ENCODE measurements at places on chromosomes 6 and 20.

DNA sequence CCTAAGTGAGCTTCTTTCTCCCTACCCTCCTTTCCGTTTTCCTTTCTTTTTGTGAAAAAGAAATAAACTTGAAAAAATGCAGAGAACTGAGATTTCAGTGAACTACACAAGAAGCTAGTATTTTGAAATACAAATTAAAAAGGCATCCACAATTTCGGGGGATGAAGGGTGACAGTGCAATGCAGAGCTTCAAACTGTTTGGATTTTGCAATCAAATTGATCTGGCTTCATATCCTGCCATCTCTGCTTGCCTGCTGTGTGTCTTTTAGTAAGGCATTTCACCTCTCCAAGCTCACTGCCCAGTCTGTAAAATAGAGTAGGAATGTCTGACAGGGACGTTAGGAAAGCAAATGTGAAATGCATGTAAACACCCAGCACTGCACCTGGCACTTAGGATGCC, 258.0 kb downstream of the HACE1 start:
- no peak for DNase-seq

DNA sequence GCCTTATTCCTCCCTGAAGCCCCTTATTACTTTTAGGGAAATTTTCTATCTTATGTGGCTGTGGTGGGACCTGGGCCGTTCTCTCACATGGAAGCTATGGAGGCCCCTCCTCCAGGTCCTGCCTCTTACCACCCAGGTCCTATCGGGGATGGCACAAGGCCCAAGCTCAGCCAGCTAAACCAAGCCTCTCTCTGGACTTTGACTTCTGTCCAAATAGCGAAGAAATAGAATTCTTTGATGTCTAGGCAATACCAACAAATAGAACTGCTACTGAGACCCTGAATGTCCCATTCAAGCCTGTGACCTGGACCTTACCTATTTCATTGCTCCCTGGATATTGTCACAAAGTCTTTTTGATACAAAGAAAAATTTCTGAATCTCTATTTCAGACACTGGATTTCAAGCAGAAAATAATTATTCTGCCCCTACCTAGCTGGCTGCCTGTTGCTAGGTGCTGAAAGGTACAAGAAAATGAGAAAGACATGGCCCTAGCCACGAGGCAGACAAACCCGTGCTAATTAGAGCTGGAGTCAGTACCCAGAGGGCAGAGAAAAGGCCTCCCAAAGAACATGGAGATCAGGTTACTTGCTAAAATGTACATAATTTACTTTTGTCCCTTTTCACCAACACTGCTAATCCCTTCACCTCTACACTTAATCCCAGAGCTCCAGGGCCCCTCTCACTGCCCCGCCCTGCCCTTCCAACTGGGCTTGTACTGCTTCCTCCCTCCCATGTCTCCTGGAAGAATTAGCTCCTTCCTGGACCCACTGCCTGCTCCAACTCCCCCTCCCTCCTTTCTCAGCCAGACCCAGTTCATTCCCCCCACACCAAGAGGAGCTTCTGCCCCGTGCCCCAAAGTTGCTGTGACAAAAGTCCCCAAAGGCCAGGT, 15.5 kb upstream of the NNAT start:
- DNase-seq, result no peak

GRCh38 chr6:147677647-147678046, 169.2 kb downstream of the SAMD5 start:
- no peak for DNase-seq

GRCh38 chr20:15059438-15059837, 722.0 kb upstream of the FLRT3 start:
- DNase-seq, result no peak

DNA sequence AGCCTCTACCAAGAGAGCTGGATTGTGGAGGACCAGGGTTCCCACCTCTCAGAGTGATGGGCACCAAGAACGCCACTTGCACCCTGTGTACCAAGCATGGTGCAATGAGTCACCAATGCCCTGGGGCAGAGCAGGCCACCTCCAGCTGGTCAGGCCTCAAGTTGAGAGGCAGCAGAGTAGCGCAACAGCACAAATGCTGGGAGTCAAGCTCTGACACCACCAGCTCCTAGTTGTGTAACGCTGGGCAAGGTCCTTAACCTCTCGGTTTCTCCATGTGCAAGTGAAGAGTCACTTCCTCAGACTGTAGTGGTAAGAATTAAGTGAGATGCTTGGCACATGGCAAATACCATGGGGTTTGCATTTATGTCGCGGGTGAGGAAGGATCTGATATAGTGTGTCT, 25.6 kb downstream of the GFOD1 start:
- no peak for DNase-seq

DNA sequence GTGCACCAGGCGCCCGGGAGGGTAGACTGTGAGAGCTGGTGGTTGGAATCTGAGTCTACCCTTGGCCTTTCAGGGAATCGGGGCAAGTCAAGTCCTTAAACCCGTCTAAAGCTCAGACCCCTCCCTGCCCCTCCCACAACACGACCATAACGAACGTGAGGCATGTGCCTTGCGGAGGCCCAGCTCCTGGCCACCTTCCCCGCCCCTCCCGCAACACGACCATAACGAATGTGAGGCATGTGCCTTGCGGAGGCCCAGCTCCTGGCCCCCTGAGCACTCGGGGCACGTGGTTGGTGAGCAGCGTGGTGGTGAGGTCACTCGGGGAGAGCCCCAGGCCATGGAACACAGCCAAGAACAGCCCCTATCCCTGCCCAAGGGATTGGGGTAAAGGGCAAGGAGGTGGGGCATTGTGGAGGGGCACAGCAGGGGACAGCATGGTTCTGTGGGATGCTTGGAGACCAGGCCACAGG, 132.2 kb downstream of the TAF4 start:
- DNase-seq, result no peak

DNA sequence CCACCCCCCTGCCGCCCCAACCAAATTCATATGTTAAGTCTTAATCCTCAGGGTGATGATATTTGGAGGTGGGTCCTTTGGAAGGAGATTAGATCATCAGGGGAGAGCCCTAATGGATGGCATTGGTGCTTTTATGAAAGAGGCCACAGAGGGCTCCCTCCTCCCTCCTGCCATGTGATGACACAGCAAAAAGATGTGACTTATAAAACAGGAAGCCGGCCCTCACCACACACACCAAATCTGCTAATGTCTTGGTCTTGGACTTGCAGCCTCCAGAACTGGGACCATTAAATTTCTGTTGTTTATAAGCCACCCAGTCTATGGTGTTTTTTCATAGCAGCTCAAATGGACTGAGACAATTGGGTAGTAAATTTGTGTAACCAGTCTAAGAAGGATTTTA, 176.3 kb downstream of the ADGRG6 start:
- DNase-seq, result no peak

- DNase-seq, result no peak
These were observed 33.5 kb upstream of the LRFN2 start for GRCh38 chr6:40620574-40621240.

GRCh38 chr20:51500936-51501335, 41.6 kb downstream of the NFATC2 start:
- DNase-seq, result no peak

GRCh38 chr20:10445758-10446157, 10.7 kb downstream of the SLX4IP start:
- no peak for DNase-seq

DNA sequence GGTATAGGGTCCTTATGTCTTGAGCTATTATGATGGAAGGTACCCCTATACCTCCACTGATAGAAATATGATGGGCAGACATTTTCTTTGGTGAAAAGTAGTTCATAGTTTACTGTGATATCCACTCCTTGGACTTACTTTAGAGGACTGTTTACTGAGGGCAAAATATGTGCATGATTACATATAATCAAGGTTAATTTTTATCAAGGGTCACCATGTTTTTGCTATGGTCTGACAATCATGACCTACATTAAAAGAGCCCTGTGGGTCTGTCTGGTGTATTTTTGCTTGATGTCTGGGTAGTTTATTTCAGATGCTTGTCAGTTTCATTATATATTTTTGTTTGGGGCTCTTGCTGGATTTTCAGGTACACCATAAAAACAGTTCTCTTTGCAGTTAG, 40.1 kb downstream of the CDKAL1 start:
- DNase-seq, result no peak

DNA sequence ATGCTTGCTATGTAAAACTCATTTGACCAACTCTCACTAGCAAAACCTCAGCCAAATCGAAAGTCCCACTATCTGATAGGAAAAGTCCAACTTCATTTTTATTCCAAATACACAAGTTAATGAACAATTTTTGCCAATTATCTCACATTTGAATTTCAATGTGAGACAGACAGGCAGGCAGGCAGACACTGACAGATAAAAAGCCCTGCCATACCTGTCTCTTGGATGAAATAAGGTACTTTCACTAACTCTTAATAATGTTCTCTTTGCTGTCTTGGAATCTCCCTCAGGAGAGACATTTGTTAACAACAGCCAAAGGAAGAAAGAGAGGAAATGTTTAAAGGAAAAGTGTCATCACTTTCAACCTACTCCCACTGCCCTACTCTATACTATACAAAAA, 82.0 kb downstream of the RNGTT start:
- DNase-seq, result no peak

- DNase-seq, result no peak
These were observed 142.9 kb downstream of the HIVEP2 start for GRCh38 chr6:142802124-142802523.

GRCh38 chr20:22908944-22909343, 126.2 kb upstream of the SSTR4 start:
- no peak for DNase-seq

GRCh38 chr6:148700741-148701311, 46.0 kb upstream of the UST start:
- DNase-seq, result no peak

- no peak for DNase-seq
These were observed 143.7 kb downstream of the KLHL32 start for GRCh38 chr6:97068211-97068610.

DNA sequence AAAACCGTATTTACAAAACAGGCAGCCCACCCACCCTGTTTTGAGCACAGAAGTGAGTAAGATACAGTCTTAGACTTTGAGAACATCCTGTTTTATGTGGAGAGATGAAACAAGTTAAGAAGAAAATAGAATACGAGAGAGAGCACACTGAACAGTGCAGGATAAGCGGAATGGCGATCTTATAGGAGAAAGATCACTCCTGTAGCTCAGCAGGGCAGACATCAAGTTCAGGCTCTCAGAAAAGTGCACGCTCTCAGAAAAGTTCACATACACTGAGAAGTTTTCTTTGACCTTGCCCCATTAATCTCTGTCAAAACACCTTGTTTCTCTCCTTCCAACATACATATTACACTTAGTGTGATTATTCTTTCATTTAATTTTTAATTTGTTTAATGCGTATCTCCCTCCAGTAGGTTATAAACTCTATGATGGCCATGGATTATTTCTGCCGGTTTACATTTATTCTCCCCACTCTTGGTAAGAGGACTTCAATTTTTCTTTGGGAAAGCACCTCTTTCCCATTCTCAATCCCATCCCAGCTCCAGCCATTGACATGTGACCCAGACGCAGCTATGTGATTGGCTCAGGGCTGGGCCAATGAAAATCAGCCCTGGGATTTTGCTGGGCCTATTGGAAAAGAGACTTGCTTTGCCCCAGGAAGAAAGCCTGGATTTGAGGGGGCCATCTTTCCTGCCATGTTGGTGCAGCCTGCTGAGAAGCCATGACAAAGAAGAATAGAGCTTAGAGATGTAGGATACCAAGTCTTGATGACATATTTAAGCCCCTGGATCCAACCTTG, 16.2 kb downstream of the KCNB1 start:
- no peak for DNase-seq

DNA sequence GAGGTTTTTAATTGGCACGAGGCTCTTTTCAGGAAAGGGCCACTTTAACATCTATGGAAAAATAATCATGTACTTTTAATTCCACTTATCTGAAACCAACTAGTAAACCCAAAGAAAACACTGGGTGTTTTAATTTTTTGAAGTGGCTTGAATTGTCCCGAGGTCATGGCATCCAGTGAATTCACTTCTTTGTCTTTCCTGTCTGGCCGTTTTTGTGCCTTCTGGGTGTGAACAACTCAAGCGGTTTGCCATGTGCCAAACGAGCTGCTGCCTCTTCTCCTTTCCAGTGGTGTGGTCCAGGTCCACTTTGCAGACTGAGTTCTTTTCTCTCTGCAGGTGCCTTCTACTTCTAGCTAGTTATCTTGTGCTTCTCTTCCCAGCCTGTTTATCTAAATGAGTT, 117.5 kb downstream of the PLCB4 start:
- DNase-seq, result no peak

- no peak for DNase-seq
These were observed 166.8 kb upstream of the SLC22A16 start for GRCh38 chr6:110643175-110643574.

DNA sequence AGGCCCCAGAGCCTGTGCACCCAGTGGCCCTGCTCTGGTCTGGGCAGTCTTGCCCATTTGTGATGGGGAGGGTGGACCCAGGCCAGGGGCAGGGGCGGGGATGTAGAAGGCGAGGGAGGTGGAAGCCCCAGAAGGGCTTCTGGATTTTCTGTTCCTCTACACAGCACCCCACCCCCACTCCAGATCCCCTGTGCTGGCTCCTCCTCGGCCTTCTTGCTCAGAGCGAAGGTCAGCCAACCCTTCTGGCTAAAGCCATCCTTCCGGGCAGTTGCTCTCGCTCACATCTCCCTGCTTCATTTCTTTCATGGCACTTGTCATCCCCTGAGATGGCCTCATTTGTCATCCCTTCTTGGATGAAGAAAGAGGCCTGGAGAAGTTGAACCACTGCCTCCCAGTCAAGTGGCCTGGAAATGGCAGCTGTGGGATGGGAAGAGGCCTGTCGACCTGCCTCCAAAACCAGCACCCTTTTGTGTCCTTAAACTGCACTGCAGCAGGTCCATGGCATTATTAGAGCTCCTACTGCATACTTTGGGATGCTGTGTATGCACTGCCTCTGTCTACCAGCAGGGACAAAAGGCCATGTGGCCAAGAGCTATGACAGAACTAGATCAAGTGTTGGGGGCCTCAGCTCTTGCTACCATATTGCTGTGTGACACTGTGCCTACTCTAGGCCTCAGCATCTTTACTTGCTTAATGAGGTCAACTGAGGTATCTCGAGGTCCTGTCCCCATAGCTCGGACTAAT, 19.9 kb downstream of the PEDS1 start:
- no peak for DNase-seq

DNA sequence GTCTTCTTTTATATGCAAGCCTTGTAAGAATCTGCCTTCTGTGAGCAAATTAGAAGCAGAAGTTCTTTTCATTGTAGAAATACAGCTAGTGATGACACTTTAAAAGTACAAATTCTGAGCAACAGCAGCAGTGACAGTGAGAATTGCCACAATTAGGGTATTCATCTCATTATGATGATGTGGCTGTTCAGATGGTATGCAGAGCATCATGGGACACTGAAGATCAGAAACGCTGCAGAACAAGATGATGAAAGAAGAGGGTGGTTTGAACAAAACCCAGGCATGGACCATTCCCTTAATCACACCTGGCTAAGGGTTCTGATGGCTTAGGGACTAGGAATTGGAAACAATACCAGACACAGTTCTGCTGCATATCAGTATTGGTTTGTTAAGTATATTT, 312.7 kb upstream of the TBX18 start:
- no peak for DNase-seq

DNA sequence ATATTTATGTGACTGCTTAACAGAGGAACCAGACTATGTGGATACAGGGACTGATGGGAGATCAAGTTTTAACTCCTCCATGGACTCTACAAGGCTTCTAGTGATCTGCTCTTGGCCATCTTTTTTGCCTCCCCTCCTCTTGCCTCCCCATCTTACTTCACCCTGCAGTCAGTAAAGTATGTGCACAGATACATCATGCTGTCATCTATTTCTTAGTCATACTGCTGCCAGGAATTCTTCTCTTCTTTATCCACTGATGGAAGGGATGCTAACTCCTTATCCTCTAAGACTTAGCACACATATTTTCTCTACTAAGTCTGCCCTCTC, 27.6 kb upstream of the FAM83C start:
- DNase-seq, result no peak
